ENCODE measurements at places on chromosomes 3 and 15.

GRCh38 chr3:19757773-19758172 lies 176.2 kb downstream of the EFHB start:
- no peak for DNase-seq

GRCh38 chr3:130737622-130738021 lies 9.0 kb downstream of the PIK3R4 start:
- no peak for DNase-seq

DNA sequence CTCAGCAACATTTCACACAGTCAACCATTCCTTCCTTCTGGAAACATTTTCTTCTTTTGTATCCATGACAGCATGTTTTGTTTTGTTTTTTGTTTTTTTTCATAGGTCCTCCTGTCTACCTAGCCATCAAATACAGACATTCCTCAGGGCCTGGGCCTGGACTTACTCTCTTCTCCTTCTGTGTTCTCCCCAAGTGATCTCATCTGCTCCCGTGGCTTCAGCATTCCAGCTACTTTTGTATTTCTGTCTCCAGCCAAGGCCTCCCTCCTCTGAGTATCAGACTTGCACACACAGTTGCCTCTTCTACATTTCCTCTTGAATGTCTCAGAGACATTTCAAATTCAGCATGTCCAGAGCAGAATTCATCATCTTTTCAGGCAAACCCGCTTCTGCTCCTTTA lies 82.4 kb downstream of the HCN4 start:
- no peak for DNase-seq

DNA sequence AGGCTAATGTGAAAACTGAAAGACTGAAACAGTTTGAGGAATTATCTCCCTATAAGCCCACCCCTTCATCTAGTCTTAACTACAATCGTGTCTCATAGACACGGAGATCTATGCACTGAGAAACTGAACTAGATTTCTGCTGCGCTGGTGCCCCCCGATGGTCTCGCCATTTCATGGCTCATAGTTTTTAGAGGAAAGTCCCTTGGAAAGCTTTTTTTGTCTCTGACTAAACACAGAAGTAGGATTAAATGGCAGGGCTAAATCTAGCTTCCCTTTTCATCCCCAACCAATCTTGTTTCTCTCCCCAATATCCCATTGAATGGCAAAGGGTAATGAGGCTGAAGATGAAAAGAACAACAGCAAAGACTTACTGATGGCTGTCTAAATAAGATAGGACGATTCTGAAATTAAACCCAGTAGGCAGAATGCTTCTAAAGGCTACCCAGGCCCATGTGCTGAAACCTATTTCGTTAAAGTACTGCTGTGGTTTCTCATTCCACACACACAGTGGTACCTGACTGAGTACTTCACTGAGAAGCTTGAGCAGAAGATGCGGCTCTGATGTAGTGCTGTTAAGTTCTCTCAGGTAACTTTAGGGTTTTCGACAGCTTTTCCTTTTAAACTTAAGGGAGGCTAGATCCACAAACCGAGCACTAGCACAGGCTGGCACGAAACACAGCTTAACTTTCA lies 142.7 kb downstream of the GADL1 start:
- peak; percentile 24 for DNase-seq

DNA sequence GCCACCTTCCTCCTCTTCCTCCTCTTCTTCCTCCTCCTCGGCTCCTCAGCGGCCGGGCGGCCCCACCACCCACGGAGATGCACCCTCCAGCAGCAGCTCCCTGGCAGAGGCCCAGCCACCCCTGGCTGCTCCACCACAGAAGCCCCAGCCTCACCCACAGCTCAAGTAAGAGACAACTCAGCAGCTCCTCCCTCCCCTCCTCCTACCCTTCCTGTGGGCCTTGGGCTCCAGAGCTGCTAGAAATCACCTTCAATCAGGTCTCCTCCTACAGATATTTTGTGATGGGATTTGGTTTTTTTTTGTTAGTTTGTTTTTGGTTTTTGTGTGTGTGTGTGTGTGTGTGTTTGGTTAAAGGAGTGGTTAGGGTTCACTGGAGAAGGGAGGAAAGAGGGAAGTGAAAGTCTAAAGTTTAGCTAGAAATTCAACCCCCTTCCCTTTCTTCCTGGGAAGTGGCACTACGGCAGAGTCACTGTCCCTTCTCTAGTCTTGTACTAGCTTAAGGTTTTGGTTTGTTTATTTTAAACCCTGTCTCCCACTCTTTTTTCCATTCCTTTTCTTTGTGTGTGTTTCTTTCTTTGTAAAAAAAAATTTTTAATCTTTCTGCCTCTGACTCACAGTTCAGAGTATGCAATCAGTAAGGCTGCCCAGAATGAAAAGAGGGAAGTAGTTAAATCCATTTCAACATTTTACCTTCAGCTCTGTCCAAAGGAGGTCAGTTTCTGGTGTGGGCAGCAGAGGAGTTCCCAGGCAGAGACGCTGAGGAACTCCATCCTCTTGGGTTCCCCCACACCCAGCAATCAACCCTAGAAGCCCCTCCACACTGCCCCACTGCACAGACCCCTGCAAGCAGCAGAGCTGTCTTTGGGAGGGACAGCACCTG lies 29.0 kb upstream of the TIMP4 start:
- DNase-seq, result no peak

GRCh38 chr3:99774467-99774866 lies 43.2 kb upstream of the CMSS1 start:
- DNase-seq, result peak; percentile 93

DNA sequence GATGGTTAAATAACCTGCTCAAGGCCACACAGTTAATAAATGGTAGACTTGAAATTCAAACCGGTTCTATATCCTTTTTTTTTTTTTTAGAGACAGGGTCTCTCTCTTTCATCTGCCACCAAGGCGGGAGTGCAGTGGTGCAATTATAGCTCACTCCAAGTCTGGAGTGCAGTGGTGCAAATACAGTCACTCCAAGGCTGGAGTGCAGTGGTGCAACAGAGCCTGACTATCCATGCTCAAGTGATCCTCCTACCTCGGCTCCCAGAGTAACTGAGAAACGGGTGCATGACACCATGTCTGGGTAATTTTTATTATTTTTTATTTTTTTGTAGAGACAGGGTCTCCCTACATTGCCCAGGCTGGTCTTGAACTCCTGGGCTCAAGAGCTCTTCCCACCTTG lies 23.4 kb downstream of the DPP8 start:
- no peak for DNase-seq

DNA sequence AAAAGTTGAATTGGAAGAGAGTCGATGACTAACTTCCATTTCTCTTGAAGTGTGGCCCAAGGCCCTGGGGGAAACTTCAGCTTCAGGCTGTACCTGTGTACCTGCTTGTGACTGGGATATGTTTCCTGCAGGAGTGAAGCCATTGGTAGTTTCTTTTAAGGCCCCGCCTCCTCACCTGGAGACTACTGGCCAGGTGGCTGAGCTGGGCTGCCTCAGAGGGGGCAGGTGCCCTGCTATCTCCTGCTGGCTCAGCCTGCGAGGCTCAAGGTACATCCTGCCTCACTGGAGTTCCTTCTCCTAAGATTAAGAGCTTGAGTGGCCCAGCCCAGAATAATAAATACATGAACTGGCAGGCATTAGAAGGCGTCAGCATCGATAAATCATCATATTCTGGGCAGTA lies 121.6 kb upstream of the ROPN1 start:
- DNase-seq, result no peak

DNA sequence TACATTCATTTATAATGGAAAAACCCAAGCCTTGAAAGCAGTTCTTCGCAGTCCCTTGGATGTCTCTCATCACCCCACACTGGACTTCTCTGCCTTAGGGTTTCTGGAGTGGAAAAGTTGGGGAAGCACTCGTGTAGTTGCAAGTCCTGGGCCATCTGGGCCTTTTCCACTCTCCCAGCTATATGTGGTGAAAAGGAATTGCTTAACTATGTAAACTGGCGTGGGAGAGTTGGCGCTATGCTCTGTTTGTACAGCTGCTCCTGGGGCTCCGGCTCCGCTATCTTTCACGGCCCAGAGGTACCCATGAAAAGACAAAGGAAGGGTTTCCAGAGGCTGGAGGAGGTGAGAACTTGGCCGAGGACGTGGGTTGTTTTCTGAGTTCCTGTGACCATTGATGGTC lies 81.1 kb upstream of the MYZAP start:
- no peak for DNase-seq

- no peak for DNase-seq
Observed at GRCh38 chr3:67048067-67048714, 50.1 kb downstream of the KBTBD8 start.

GRCh38 chr3:124584552-124585391 lies 145.5 kb upstream of the UMPS start:
- DNase-seq, result peak; percentile 66

DNA sequence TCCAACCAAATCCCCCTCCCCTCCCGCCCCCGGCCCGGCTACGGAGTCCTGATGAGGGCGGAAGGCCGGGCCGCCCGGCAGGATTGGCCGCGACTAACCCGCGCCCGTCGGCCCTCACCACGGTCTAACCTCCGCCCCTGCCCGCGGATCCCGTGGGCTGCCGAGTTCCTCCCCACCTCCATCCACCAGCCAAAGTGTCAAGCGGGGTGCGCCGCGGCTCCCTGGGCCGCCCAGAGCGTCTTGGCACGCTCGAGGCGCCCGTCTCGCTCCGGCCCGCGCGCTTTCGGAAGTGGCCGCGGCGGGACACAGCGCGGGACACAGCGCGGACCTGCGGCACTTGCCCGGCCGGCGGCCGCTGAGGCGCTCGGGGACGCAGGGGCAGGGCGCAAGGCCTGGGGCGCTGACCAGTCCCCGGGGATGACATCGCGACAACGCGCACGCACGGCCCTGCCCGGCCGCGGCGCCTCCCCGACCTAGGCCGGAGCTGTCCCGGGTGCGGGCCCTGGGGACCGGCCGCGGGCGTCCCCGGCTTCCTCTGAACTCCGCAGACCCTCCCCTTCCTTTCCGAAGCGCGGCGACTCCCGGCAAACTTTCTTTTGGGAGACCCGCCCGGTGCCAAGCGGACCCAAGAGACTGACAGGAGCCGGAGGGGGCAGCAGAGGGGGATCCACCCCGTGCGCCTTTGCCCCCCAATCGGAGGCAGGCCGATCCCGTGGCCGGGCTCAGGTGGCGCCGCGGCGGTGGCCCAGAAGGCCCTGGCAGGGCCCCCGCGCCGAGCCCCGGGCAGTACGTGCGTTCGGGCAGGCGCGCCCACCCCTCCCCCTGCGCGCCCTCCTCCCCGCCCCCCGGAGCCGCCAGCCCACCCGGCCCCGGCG lies 112.8 kb upstream of the ICE2 start:
- peak; percentile 39 for DNase-seq

GRCh38 chr3:126845920-126846715 lies 136.8 kb upstream of the PLXNA1 start:
- DNase-seq, result peak; percentile 11

DNA sequence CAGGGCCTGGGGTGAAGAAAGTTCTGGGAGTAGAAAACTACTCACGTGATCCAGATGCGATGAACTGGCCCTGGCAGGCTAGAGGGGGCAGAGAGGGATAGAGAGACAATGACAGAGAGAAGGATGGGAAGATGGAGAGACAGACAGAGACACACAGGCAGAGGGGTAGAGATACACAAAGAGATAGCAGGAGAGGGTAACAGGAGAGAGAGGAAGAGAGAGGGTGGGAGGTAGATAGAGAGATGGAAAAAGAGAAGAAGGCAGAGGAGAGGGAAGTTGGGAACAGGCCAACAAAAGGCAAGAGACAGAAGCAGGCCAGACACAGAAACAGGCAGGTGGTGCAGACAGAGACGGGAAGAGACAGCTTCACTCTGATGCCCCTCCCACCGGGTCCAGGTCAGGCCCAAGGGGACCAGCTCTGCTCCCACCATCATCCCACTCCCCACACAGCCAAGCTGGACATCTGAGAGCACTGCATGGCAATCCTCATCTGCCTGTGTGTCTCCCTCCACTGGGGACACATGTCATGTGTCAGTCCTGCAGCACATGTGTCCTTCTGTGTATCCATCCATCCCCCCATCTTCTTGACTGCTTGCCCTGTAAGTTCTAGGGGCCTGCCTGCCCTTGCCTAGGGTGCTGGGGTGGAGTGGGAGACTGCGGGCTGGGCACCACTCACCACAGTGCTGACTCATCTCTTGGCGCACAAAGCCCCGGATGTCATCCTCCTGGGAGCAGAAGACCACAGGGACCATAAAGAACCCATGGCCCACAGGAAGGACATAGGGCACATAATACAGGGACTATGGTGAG lies 2.2 kb upstream of the UCN2 start:
- DNase-seq, result peak; percentile 76

- DNase-seq, result peak; percentile 55
Observed at GRCh38 chr3:171044835-171045793, 18.6 kb upstream of the SLC2A2 start.

DNA sequence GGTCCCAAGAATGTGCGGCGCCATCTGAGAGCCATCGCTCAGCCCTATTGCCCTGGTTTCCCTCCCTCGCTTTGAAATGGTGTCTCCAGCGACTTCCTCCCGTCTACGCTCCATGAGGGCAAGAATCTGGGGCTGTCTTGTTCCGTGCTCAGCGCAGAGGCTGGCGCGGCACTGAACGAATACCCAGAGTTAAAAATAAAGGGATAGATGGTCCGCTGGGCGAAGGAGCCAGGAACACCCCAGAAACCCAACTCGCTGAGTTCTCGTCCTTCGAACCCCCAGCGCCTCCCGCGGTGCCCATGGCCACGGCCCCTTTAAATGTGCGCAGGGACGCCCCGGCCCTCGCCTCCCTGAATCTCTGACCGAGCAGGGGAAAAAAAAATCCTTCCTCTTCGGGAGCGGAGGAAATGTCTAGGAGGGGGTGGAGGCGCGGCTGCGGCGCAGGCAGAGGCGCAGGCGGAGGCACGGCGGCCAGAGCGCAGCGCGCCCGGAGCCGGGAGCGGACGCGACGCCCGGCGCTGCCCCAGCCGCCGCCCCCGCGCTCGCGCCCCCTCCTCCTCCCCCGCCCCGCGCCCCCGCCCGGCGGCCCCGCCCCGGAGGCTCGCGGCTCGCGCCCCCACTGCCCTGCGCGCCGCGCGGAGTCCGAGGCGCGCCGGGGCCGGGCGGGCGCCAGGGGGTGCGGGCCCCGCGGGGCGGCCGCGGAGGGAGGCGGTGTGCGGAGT lies 8.5 kb upstream of the FGD5 start:
- DNase-seq, result no peak

GRCh38 chr3:53900666-53901331 lies 9.1 kb upstream of the SELENOK start:
- no peak for DNase-seq

DNA sequence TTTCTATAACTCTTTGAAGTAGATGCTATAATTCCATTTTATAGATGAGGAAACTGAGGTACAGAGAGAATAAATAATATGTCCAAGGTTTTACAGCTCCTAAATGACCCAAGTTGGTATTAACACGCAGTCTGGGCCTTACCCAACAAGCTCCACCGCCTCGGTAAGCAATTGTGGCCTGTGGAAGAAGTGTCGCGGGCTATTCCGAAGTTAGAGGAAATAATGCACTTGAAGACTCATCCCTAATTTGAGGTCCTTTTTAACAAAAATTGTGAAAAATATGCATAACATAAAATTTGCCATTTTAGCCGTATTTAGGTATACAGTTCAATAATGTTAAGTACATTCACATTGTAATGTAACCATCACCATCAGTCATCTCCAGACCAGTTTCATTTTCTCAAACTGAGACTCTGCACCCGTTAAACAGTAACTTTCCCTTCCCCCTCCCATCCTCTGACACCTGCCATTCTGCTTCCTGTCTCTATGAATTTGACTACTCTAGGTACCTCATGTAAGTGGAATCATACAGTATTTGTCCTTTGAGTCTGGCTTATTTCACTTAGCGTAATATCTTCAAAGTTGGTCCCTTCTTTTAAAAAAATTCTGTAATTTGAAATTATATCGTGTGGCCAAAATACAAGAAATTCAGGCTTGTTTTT lies 18.2 kb downstream of the IDH3A start:
- no peak for DNase-seq
